ENCODE measurements at places on chromosomes 11 and 22.

DNA sequence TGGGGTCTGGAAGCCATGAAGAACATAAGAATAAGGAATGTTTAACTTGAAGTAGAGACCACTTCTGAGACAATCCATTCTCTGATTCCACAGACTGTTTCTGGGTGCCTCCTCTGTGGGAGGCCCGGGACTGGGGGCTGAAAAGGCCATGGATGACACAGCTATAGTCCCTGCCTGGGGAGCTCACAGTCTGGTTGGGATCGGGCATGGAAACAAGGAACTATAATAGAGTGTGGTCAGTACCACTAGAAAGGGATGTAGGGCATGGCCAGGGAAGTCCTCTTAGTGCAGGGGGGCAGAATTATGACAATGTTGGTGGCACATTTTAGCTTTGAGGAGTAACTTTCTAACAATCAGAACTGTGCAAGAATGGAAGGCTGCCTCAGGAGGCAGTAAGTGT is 9.2 kb upstream of the KCNE3 start:
- no peak for DNase-seq

GRCh38 chr22:17724241-17724640 is 50.0 kb downstream of the BID start:
- no peak for DNase-seq

DNA sequence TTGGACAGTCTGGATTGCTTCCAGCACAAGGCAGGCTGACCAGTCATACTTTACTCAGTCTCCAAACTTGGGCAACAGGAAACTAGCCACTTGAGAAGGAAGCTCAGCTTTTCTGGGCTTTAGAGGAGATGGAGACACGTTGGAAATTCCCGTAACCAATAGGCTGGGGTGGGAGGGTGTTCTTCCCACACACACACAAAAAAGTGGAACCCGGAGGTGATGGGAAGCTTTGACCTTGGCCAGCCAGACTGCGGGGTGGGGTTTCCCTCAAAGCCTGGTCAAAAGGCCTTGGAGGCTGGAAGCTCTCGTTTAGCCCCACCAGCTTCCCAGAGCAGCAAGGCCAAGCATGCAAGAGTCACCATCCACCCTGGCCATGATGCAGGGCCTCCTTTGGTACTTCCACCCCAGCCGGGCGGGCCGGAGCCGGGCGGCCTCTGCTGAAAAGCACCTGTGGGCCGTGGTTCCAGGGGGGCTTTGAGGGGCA is 126.2 kb downstream of the BCR start:
- DNase-seq: no peak

- no peak for DNase-seq
These were observed 6.7 kb downstream of the NFAM1 start for GRCh38 chr22:42425337-42425988.

- DNase-seq: no peak
These were observed 52.2 kb downstream of the PRDM10 start for GRCh38 chr11:129950101-129951091.

- no peak for DNase-seq
These were observed 98.8 kb downstream of the SGSM3 start for GRCh38 chr22:40469181-40469580.

- no peak for DNase-seq
These were observed 17.3 kb downstream of the ACER3 start for GRCh38 chr11:76878014-76878413.

DNA sequence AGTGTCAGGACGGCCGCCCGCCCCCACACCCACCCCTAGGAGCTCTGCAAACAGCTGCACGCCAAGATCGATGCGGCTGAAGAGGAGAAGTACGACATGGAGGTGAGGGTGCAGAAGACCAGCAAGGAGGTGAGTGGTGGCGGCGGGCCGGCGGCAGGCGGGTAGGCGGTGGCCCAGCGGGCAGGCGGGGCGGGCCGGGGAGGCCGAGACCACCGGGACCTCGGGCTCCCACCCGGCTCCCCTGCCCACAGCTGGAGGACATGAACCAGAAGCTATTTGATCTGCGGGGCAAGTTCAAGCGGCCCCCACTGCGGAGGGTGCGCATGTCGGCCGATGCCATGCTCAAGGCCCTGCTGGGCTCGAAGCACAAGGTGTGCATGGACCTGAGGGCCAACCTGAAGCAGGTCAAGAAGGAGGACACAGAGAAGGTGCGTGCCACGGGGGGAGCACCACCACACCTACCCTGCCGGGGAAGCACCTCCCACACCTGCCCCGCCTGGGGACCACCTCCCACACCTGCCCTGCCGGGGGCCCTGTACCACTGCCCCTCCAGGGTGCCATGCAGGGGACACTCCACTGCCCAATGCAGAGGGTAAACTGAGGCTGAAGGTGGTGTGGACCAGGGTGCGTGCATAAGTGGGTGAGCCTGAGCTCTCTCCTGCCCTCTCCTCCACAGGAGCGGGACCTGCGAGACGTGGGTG is 2.1 kb downstream of the TNNI2 start:
- DNase-seq: no peak

All from stimulated activated CD4-positive, alpha-beta T cell treated with anti-CD3 and anti-CD28 coated beads, Interleukin-1b, Interleukin-23, amount 100 ng/mL, for 1 hour (primary cell).